Activated T-helper 1 cell treated with anti-CD3 and anti-CD28 coated beads, Interleukin-2, amount 50 U/mL, for 16 hours (primary cell): ENCODE measurements at places on chromosomes 13 and 19.

- no peak for DNase-seq
These were observed 17.3 kb upstream of the FCGBP start for GRCh38 chr19:39951686-39952085.

DNA sequence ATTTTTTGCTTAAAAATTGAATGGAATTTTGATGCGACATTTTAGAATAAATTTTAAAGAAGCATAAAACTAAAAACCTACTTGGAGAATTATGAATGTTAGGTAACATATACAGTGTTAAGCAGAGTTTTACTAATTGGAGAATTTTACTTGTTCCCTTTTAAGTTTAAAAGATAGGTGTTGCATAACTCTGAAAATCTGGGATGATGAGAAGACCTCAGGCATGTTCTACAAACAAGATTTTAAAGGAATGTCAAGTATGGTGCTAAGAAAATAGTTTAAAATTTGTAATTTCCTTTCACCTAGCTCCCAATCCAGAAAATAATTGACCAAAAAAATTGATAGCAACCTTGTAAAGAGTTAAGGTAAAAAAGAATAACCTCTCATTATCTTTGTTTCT, 135.8 kb downstream of the RFC3 start:
- DNase-seq: no peak

DNA sequence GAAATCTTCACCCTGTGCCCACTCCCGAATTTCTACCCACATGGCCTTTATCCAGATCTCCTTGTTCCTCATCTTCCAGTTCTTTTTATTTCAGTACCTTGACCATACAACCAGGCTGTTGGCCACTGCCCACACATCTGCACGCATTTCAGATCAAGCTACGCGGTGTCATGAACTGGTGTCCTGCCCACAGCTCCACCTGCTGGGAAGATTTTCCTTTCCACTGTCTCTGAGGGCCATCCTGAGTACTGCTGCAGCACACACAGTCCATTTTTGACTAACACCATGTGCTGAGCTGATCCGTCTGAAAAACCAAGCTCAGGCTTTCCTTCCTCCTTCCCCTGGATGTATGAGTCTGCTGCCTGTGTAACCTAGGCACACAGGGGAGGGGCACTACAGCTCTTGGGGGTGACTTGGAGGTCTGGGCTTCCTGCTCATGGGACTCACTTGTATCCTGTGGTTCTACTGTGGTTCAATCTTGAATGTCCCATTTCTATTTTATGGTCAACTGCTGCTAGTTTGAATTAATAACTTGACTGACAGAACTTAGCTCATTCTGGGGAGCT, 71.9 kb downstream of the WASF3 start:
- no peak for DNase-seq

GRCh38 chr19:53519446-53519845, 18.5 kb upstream of the ZNF331 start:
- DNase-seq: no peak

GRCh38 chr19:43445426-43445825, 20.0 kb downstream of the LYPD3 start:
- no peak for DNase-seq

DNA sequence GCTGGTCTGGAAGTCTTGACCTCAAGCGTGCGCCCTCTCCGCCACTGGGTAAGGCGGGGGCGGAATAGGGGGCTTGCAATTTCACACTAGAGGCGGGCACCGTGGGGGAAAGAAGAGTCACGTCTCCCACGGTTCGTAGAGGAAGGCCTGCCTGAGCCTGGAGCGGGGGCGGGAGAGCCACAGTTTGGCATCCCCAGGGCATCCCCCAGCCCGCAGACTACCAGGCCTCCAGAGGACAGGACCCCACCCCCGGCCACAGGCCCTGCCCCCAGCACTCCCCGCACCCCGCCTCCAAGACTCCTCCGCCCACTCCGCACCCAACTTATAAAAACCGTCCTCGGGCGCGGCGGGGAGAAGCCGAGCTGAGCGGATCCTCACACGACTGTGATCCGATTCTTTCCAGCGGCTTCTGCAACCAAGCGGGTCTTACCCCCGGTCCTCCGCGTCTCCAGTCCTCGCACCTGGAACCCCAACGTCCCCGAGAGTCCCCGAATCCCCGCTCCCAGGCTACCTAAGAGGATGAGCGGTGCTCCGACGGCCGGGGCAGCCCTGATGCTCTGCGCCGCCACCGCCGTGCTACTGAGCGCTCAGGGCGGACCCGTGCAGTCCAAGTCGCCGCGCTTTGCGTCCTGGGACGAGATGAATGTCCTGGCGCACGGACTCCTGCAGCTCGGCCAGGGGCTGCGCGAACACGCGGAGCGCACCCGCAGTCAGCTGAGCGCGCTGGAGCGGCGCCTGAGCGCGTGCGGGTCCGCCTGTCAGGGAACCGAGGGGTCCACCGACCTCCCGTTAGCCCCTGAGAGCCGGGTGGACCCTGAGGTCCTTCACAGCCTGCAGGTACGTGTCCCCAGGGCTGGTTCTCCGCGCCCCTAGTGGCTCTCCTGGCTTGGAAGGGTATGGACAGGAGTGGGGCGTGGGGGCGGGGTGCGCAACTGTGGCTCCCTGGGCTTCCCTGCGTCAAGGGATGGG, at the start of gene ANGPTL4:
TSS of gene ANGPTL4 (plus strand) at position 353 of the 969 bp plus-strand sequence. CDS start at position 520, 167 bp downstream.
- peak; percentile 27 for DNase-seq

GRCh38 chr19:48194041-48194843, 23.8 kb downstream of the ZSWIM9 start:
- DNase-seq: no peak

DNA sequence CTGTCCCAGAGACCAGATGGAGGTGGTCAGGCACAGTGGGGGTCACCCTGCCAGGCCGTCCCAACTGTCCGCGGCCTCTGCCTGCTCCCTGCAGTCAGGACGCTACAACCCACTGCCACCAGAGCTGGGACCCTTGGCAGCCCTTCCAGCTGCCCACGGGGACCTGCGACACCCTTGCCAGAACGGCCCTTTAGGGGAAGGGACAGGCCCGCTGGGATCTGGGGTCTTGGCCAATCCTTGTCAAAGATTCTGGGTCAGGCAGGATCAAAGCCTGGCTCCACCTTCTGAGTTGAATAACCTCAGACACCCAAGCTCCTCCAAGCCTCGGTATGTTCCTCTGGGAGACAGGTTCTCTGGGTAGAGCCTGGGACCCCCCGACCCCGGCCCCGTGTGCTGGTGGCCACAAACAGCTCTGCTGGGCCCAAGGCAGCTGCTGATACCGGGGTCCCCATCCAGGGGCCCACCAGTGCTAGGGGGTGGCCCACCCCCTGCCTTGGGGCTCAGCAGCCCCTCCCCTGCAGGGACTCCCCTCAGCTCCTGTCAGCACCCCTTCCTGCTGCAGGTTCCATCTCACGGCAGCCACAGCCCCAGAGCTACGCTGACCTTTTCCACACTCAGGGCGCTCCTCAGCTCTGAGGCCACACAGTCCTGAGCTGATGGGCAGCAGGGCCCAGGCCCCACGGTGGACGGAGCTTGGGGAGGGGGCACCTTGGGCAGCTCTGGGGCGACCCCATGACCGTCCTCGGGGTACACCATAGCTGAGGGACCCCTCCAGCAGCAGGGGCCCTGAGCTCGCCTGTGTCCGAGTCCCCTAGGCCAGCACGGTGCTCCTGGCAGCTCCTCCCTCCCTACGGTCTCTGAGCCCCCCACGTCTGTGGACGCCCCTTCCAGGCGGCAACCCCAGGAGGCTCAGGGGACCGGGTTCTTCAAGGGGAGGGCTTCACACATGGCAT, 18.4 kb downstream of the SBNO2 start:
- DNase-seq: no peak

GRCh38 chr13:30480292-30480950, 14.7 kb upstream of the HMGB1 start:
- DNase-seq: no peak
